ENCODE measurements at places on chromosomes 1 and 21.

DNA sequence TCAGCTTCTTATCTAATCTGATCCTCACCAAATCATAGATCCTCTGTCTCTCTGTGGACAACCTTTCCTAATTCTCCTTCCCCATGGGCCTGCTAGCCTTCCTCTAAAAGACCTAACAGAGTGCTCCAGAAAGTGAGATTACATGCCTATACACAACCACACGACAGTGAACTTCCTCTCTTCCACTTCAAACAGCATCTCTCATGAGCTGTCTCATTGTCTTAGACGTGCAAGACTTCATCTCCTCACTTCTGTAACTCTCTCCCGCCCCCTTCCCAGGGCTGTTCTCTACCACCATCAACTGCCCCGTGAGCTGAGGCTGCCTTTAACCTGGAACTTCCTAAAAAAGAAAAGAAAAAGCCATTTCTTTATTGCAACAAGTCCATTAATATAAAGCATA lies 14.1 kb upstream of the A3GALT2 start:
- DNase-seq, result no peak

GRCh38 chr1:20491866-20492265 lies 5.9 kb upstream of the CAMK2N1 start:
- no peak for DNase-seq

DNA sequence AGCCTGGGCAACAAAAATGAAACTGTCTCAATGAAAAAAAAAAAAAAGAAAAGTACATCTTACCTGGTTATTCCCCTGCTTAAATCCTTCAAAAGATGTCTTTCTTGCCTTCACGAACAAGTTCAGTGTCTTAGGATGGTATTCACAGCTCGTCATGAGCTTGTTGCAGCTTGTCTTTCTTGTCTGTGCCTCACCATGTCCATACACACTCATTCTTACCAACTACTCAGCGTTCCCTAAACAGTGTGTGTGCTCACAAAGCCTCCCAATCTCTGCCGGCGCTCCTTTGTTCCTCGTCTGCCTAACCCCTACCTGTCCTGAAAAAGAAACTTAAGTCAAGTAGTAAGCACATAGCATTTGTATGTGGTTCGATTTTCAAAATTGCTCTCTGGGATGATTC lies 31.1 kb downstream of the UBE4B start:
- no peak for DNase-seq

- no peak for DNase-seq
Measured at GRCh38 chr1:197314682-197315081, 46.6 kb downstream of the CRB1 start.

- DNase-seq, result no peak
Measured at GRCh38 chr1:36155408-36156328, at the start of gene MAP7D1. Gene MAP7D1, plus strand, starts transcription at chr1:36156160. Its CDS starts 258 bp downstream, at chr1:36156418.

DNA sequence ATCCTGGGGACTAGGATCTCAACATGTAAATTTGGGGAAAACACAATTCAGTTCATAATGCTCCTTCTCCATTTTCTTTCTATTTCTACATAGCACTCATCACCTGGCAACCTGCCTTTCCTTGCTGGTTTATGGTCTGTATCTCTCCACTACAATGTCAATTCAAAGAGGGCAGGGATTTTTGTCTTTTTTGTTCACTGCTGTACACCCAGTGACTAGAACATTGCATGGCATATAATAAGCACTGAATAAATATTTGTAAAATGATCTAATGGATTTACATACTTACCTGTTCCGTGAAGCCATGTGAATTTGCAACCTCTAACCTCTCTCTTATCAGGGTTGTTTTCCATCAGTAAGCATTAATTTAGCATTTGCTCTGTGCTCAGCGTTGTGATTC lies 27.4 kb upstream of the TBX15 start:
- DNase-seq, result no peak

GRCh38 chr1:198497326-198498102 lies 43.0 kb downstream of the ATP6V1G3 start:
- DNase-seq, result no peak

- DNase-seq, result no peak
Measured at GRCh38 chr1:221149111-221149510, 269.9 kb downstream of the HLX start.

DNA sequence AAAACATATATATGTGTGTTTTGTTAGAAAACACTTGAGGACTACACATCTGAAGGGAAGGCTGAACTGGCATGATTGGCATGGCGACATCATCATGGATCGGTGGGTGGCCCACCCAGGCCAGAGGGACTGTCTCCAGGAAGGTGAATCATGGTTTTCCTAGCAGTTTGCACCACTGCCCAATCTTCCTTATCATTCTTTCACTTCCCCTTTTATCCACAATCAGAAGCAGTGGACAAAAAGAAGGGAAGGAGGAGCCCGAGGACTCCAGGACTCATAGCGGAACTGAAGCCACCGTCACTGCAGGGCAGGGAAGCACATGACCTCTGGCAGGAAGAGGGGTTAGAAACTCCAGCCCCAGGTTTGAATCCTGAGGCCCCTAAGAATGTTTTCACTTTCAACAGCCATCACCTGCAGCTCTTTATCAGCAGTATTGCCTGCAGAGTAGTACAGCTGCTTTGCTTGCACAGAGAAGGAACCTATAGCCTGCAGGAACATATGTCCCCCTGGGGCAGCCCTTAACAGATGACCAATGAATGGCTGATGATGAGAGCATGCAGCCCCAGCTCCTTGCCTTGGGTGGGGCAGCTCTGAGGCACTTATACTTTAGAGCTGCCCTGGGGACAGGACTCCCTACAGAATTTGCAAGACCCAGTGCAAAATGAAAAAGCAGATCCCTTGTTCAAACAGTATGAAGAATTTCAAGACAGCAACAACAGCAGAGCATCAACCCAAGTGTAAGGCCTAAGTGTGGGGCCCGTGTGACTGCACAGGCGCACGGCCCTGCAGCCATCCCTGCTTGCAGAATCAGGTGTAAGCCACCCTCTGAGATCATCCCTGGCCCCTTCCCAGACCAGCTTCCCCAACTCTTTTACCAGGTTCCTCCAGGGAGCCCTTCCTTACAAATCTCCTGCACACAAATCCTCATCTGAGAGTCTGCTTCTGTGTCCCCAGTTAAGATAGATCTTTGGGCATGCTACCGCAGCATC lies 241.8 kb upstream of the IRF2BP2 start:
- DNase-seq, result no peak

DNA sequence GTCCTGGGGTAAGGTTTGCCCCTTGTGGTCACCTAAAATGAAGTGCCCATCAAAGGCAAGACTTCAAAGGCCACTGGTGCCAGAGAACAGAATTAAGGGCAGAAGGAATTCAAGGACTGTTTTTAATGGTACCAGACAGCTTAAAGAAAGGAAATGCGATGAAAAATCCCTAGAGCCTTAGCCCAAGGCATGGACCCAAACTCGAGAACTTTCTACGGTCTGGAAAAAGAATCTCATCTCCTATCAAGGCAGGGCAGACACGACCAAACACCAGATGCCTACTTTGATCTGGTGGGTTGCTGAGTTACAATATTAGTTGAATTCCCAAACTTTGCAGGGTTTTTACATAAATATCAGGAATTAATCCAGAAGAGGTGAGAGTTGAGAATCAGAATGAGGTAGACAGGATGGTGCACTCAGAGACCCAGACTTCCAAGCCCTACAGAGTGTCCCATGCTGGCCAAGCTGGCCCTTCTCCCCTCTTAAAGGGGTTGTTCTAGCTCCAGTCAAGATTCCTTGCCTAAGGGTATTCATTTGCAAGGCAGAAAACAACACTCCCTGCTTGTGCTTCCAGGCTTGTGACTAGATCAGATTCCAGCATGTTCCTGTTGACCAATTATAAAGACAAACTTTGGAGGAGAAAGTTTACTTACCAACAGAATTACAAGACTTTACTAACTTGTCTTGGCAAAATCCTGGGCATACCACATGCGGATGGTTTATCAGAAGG lies 48.0 kb downstream of the EDN2 start:
- no peak for DNase-seq
